ENCODE measurements at places on chromosomes 2 and 18.

GRCh38 chr18:60809937-60810336 is 437.4 kb upstream of the MC4R start:
- no peak for DNase-seq

- no peak for DNase-seq
These were observed 69.1 kb downstream of the NAB1 start for GRCh38 chr2:190717764-190718651.

- no peak for DNase-seq
These were observed 74.4 kb upstream of the CTDP1 start for GRCh38 chr18:79604913-79605880.

- no peak for DNase-seq
These were observed 599.3 kb upstream of the ZEB2 start for GRCh38 chr2:145119225-145119624.

GRCh38 chr2:73257425-73258125 is 23.5 kb downstream of the CCT7 start:
- DNase-seq = no peak

- DNase-seq = no peak
These were observed 116.7 kb downstream of the PID1 start for GRCh38 chr2:229154381-229154780.

- DNase-seq = no peak
These were observed 5.8 kb upstream of the ARID5A start for GRCh38 chr2:96530474-96531357.

- DNase-seq = no peak
These were observed 43.0 kb upstream of the COL5A2 start for GRCh38 chr2:189222468-189223105.

DNA sequence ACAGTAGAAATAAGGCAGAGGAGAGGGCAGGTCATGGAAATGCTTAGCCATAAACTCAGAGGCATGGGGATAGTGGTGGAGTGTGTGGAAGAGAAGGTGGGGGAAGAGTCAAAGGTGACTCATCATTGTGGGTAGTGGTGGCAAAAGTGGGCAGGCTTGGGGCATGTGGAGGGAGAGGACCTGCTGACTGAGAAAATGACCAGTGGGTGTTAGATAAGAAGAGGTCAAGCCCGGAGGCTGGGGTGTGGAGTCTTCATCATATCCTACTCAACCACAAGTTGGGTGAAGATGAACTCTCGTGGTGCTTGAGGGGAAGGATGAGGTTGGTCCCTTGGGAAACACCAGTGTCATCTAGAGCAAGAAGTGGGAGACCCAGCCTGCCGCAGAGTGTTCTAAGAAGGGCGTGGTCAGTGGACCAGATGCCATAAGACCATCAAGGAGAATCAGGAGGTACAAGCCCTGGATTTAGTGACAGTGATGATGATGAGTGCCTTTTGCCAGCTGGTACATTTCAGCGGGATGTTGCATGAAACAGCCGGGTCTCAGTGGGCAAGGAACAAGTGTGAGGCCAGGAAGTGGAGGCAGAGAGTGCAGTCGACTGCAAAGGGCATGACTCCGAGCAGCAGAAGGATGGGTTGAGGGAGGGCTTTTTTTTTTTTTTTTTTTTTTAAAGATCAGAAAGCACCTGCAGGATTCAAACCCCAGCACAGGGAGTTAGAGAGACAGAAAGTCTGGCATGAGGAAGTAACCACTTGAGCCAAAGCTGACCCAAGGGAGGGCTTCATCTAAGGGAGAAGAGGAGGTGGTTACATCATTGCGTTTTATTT is 122.6 kb upstream of the SPRED2 start:
- DNase-seq = no peak

DNA sequence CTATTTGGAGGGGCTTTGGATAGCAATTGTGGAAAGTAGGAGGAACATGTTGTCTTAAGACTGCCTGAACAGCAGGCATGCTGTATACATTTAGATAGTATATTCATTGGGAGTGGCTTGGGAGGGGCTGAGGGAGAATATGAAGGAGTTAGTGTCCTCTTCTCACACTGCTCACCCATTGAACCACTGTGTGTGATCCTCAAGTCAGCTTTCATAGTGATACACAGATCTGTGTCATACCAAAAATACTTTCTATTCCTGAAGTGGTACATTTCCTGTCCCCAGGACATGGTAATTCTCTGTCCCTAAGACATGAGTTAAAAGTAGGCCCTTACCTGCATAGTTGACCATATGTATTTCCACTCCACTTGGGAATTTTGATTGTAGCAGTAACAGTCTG is 9.6 kb downstream of the NEMP2 start:
- DNase-seq = no peak

DNA sequence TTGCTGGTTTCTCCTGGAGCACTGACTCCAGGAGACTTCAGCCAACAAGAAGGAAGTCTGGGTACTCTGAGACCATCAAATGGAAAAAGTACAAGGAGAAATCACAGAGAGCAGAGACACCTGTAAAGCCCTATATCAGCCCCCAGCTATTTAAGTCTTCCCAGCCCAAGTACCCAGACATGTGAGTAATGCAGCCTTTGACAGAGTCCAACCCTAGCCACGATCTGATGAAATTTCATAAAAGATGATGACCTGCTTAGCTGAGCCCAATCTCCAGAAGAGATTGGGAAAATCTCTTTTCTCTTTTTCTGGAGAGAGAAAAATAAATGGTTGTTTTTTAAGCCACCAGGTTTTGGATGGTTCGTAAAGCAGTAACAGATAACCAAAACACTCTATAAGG is 196.6 kb downstream of the NBAS start:
- no peak for DNase-seq

GRCh38 chr2:128560718-128561117 is 242.1 kb upstream of the HS6ST1 start:
- no peak for DNase-seq

DNA sequence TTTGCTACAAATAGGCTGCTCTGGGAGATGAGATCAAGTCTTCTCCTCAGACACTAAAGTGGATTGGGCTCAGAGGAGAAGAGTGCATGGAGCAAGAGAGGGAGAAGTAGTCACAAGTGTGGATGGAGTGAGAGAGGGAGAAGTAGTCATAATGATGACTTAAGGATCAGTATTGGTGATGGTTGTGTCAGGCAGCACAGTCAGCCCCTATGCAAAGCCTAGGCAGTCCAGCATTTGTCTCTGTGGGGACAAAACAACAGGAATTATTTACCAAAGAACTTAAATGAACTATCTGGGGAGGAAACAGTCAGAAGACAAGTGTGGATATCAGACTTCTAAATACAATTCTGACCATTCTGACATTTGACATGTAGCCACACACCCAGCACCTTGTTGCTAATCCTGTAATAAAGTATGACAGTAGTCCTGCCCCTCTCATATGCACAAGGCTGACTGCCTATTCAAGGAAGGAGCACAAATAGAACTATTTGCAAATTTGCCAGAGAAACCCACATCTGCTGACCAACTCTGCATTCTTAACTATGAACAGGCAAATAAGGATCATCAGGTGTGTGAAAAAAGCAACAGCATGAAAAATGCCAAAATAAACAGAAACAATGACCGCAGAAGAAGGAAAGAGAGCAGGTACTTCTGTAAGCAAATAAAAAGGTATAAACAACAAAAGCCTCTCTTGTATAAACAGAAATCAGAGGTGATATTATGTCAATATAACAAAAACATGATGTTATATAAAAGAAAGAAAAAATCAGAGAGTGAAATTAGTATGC is 1597.9 kb upstream of the ACVR2A start:
- no peak for DNase-seq

GRCh38 chr2:233832869-233833311 is 21.4 kb downstream of the HJURP start:
- DNase-seq = no peak

All from activated T-cell treated with anti-CD3 and anti-CD28 coated beads for 1 hour (primary cell).